CD8-positive, alpha-beta memory T cell (primary cell): ENCODE measurements at places on chromosomes 1 and 21. TPM values are rescaled to one million over a fixed set of nuclear protein-coding genes. Genes with fewer than 3 reads are reported as not detected.

DNA sequence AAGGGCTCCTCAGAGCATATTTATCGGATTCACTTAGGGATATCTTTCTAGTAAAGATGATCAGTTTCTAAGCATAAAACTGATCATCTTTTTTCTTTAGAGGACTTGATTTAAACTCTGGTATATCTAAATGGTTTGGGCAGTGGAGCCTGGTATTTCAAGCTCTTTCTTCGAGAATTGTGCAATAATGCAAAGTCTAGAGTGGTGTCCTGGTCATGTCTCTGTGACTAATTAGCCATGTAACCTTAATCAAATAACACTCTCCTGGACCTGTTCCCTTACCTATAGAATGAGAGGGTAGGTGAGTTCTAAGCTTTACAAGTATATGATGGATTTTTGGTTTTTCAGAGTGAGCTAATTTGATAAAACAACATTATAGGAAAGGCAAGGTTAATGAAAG is 225.2 kb downstream of the RPS6KC1 start:
- no peak for DNase-seq

Gene KRTAP10-4
- not detected for total RNA-seq

Gene SPOCD1
- not detected for total RNA-seq

Gene TMOD4
- 2.4 TPM for total RNA-seq

DNA sequence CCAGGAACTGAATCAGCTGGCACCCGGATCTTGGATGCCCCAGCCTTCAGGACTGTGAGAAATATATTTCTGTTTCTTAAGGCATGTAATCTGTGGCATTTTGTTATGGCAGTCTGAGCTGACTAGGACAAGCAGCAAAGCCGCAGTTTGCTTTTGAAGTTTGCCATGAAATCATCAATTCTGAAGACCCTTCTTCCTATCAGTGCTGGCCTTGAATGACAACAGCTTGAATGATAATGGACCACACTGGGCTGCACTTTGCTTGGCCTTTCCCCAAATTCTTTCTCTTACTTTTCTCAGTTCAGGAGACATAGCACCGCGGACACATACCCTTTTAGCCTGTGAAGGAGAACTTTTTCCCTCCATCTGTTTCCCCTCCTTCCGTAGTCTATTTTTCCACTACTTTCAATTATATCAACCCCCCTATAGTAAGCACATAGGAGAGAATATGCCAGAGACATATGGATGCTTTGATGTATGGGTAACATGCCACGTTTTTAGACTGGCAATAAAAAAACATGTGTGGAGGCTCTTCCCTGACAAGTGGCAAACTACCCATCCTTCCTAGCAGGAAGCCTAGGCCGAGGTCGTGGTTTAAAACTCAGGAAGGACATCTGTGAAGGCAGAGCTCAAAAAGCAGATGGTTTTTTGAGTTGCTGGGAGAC is 42.9 kb downstream of the HLX start:
- DNase-seq, result no peak

- no peak for DNase-seq
These were observed 1.1 kb downstream of the TOR1AIP1 start for GRCh38 chr1:179883040-179883744.

GRCh38 chr1:9822490-9822889 is 1.3 kb downstream of the CLSTN1 start:
- DNase-seq, result no peak

Gene SYNJ1
- 11.4 TPM for total RNA-seq

Gene COL8A2
- 0.18 TPM for total RNA-seq

Gene DNASE2B
- not detected for total RNA-seq

DNA sequence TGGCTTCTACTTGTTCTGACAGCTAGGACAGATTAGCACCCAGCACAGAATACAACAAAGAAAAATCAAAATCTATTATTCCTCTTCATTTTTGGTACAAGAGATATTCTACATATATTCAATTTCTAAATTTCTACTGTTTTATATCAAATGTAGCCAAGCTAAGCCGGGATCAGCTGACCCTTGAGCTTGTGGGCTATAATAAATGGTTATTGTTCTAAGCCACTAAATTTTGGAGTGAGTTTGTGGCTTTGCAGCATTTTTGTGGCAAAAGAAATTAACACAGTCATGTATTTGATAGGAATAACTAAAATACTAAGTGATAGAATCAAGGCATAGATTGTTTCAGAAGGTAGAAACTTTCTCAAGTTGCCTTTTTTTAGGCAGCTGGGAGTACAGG is 50.7 kb downstream of the APP start:
- no peak for DNase-seq

DNA sequence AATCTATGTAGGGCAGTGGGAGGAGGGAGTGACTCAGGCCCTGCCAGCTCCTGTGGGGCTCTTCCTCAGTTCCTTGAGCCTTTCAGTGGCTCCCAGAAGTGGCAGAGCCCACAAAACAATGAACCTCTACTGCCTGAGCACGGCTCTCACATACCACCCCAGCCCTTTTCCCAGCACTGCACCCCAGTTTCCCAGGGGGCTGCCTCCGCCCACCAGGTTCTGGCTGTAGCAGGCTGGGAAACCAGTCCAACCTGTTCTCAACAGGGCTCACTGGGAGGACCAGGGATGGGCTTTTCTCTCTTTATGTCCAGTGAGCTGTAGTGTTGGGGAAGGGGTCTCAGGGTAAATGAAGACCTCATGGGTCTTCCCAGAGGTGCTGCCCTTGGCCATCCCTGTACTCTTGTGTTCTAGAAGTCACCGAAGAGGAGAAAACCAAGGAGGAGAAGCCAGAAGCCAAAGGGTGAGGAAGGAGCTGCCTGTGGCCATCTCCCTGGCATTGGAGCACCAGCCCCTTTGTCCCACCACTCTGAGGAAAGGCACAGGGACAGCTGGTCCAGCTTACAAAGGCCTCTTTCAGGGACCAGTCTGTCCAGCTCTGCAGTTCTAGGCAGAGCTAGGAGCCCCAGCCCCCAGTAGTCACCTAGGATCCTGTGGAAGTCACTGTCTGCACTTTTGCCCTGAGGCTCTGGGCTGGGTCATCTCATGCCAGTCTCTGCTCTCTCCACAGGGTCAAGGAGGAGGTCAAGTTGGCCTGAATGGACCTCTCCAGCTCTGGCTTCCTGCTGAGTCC is 3.5 kb downstream of the MARCKSL1 start:
- no peak for DNase-seq

GRCh38 chr1:27648602-27649305 is 13.8 kb upstream of the FGR start:
- DNase-seq, result no peak

- no peak for DNase-seq
These were observed 38.9 kb downstream of the MCOLN2 start for GRCh38 chr1:84957966-84958365.

GRCh38 chr1:117001254-117001927 is at the start of gene CD101:
CD101 (plus strand) TSS chr1:117001760; CDS start chr1:117001818, 58 bp downstream.
- DNase-seq, result no peak

DNA sequence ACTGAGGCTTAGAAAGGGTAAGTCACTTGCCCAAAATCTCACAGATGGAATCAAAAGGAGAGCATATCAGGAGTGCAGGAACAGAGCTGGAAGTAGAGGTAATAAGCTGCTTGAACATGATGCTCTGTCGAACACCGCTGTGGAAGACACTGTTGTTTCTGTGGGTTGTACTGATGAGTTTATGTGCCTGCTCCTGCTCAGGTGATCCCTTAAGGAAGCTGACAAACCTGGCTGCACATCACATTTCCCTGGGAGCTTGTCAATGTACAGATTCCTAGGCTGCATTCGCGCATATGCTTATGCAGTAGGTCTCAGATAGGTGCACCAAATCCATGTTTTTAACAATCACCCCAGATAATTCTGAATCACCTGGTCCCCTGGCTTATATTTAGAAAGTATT is 79.7 kb downstream of the ZNF326 start:
- DNase-seq, result no peak

DNA sequence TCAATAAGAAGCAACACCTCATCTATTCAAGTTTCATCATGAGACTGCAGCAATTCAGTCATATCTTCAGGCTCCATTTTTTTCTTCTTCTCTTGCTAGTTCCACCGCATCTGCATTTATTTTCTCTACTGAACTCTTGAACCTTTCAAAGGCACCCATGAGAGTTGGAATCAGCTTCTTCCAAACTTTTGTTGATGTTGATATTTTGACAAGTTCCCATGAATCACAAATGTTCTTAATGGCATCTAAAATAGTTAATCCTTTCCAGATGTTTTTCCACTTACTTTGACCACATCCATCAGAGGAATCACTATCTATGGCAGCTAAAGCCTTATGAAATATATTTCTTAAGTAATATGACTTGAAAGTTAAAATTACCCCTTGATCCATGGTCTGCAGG is 434.3 kb downstream of the GPATCH2 start:
- no peak for DNase-seq

DNA sequence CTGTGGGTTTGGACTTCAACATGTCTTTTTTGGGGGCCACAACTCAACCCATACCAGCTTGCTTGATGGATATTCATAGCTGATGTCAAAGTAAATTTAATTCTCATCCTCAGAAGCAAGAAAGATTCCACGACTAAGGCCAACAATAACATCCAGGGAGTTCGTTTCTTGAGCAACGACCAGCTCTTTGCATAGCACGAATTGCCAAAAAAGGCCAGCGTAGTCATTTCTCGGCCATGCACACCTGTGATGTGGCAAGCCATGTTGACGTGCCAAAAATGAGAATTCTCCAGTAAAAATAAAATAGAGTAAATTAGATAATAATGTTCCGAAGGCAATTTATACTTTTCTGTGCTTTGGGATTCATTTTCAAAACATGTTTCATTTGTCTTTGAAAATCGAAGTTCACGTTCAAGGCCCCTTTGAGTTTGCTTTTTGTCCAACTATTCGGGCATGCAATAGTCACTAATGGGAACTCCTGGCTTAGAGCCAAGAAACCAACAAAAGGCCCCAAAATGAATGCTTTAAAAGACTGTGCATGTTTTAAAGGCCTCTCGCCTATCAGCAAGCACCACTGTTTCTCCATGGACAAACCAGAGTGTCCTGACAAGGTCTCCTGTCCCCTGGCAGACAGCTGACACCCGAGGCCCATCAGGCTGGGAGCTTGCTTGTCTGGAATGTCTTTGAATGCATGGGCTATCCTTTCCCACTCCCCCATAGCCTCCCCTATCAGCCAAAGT is 14.4 kb upstream of the IGSF5 start:
- no peak for DNase-seq

- DNase-seq, result no peak
These were observed 70.8 kb downstream of the PLPP3 start for GRCh38 chr1:56508523-56508983.

Gene DNM3
- total RNA-seq, result 0.59 TPM

DNA sequence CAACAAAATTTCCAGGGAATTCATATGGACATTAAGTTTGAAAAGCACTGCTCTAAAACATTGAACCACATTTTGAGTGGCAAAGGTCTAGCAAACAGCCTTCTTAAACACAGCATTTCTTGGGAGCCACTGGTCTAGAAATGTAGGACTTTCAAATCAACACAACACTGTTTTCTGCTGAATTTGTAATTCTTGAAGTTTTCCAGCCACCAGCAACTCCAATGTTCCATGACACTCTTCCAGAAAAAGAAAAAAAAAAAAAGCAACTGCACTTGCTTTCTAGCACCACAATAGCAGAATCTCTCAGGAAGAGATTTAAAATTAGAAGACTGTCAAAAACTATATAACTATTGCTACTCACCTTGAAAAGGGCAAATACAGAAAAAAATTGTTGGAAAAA is 4.5 kb downstream of the SYDE2 start:
- DNase-seq, result no peak

GRCh38 chr1:156703741-156704140 is 1.6 kb downstream of the CRABP2 start:
- DNase-seq, result no peak

Gene SPRR1B
- not detected for total RNA-seq

DNA sequence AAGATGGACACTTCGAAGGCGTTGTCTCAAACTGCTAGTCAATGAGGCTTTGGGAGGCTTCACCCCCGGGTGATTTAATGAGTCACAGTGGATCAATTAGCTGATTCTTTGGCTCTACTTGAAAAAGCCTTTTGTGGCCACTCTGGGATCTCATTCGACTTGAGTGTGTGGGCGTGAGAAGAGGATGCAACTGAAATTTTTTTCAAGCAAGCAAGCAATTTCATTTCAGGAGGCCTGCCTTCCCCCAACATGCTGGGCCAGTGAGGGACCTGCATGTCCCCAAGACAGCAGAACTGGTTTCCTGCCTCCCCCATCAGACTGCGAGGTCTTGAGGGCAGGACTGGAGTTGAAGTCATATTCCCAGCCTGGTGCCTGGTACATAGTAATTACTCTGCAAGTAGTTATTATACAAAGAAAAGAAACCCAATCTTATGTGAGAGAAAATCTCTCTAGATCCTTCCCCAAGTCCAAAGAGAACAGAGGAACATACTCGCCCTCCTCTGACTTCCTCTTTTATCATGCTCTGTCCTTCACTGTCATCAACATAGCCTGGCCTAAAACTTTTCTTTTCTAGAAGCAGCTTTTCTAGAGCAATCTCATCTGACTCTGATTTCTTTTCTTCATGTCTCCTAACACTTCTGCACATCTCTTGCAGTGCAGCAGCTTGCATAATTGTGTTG is 22.7 kb downstream of the SYT6 start:
- DNase-seq, result no peak

Gene MYOC
- total RNA-seq, result not detected

GRCh38 chr1:46770541-46770940 is 28.3 kb upstream of the CYP4B1 start:
- DNase-seq, result no peak

Gene RGS4
- not detected for total RNA-seq

GRCh38 chr1:88320291-88320690 is 363.8 kb upstream of the PKN2 start:
- no peak for DNase-seq

DNA sequence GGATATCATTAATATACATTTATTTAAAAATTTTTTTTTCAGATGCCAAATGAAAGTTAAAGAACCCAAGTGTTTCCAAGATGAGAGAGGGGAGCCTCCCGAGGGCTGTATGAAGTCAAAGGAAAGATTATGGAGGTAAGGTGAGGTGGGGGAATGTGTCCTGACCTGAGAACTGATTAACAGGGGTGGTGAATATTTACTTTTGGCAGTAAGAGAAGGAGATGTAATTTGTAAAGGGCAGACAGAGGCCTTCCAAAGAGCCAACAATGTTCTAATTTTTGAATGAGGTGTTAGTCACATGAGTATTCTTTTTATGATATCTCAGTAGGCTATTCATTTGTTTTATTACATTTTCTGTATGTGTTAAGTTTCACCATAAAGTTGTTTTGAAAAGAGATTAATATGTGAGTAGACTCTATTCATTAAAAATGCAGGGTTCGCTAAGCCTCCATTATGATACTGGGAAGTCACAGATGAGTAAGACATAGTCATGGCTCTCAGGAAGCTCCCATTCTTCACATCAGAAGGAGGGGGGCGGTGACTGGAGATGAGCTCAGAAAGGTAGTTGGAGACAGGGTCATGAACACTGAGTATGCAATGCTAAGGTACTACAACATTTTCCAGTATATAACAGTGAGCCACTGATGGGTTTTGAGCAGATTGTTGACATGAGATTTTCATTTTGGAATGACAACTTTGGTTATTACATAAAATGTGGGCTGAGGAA is 62.4 kb upstream of the TNFSF18 start:
- no peak for DNase-seq

- DNase-seq, result no peak
These were observed 286.4 kb downstream of the PTBP2 start for GRCh38 chr1:97007840-97008604.
